ENCODE measurements at places on chromosomes 5 and 9. TPM values are rescaled to one million over a fixed set of nuclear protein-coding genes. Genes with fewer than 3 reads are reported as not detected.
A peak's percentile ranks its signal among the peaks of the same experiment; 100 is the strongest.

Gene FIBCD1
- total RNA-seq = not detected

Gene KIAA0825
- total RNA-seq = 3.1 TPM

Gene LCN2
- total RNA-seq = 0.98 TPM

DNA sequence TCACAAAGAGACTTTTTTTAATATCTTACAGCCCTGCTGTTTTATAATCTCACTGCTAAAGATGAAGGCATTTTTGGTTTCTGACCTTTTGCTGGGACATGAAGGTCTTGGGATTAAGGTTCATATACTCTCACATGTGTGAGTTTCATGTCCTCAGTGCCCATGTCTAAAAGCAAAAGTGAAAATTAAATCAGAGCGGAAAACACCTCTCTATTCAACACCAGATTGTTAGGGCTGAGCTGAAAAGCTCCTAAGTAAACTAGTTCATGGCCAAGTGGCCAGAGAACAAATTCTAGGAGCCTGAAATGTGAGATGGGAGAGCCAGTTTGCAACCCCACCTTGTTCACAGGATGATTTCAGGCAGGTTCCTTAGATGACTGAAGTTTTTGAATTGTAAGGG lies 110.9 kb downstream of the GRIA1 start:
- H3K36me3 ChIP-seq = no peaks in the 10 kb centered on the region
- H3K27ac ChIP-seq = no peak overlapping the region
- DNase-seq = no peak
- no peaks in the 10 kb centered on the region for H3K27me3 ChIP-seq
- H3K4me3 ChIP-seq = no peak overlapping the region

DNA sequence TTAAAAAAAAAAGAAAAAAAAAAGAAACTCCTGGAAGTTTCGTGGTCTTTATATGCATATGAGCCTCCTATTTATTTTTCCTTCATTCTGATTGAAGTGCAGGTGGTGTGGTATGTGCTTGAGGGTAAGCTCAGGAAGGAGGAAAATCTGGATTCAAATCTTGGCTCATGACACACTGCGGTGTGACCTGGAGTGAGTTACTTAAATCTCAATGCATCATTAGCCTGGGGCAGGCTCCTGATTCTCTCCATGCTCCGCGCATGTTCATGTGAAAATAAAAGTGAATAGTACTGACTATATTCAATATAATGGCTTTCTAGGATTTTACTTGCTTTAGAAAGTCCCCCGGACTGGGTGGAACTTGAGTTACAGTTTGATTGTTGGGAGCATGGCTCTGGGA lies 35.6 kb downstream of the PTTG1 start:
- no peak overlapping the region for H3K27ac ChIP-seq
- no peak for DNase-seq
- H3K4me3 ChIP-seq = no peak overlapping the region
- H3K36me3 ChIP-seq = no peaks in the 10 kb centered on the region
- H3K4me1 ChIP-seq = no peaks in the 10 kb centered on the region

Gene ZNF484
- total RNA-seq = 12.6 TPM

- no peak overlapping the region for H3K4me3 ChIP-seq
- H3K36me3 ChIP-seq = no peaks in the 10 kb centered on the region
- H3K4me1 ChIP-seq = no peaks in the 10 kb centered on the region
- DNase-seq = peak; percentile 21
- no peaks in the 10 kb centered on the region for H3K27me3 ChIP-seq
Observed at GRCh38 chr9:111759762-111760639, 34.7 kb downstream of the SHOC1 start.

Gene ARL10
- 21.2 TPM for total RNA-seq

GRCh38 chr5:38650946-38651345 lies 94.5 kb upstream of the LIFR start:
- no peak for DNase-seq
- no peaks in the 10 kb centered on the region for H3K27me3 ChIP-seq
- H3K36me3 ChIP-seq = no peaks in the 10 kb centered on the region
- no peak overlapping the region for H3K27ac ChIP-seq

DNA sequence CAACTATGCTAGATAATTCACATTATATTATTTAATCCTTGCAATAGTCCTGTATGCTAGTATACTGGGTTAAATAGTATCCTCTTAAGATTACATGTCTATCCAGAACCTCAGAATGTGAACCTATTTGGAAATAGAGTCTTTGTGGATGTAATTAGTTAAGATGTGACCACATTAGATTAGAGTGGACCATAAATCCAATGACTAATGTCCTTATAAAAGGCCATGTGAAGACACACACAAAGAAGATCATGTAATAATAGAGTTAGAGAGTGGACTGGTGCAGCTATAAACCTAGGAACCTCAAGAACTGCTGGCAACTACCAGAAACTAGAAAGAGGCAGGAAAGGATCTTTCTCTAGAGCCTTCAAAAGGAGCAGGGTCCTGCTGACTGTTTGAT lies 263.6 kb upstream of the PTGER4 start:
- H3K4me3 ChIP-seq = no peak overlapping the region
- no peaks in the 10 kb centered on the region for H3K4me1 ChIP-seq
- no peaks in the 10 kb centered on the region for H3K27me3 ChIP-seq
- no peak overlapping the region for H3K27ac ChIP-seq
- H3K36me3 ChIP-seq = no peaks in the 10 kb centered on the region

DNA sequence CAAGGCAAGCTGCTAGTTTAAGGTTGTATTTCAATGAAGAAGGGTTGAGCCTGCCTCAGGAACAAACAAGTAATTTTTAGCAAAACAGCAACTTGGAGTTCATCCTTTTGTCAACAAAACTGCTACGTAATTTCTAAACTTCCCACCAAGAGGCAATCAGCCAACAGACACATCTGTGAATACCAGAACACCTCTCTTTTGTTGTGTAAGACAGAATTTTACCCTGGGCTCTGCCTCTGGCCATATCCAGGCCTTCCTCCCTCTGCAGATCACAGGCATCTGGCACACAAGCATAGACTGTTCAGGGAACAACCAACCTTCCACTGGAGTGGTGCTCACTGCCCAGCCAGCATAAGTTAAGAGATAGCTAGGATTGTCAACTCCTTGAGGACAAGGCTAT lies 409.0 kb downstream of the SPOCK1 start:
- no peaks in the 10 kb centered on the region for H3K4me1 ChIP-seq
- H3K27ac ChIP-seq = peak overlapping the region; percentile 53
- H3K27me3 ChIP-seq = no peaks in the 10 kb centered on the region
- DNase-seq = no peak
- no peak overlapping the region for H3K4me3 ChIP-seq
- no peaks in the 10 kb centered on the region for H3K36me3 ChIP-seq

Gene TMEM215
- total RNA-seq = not detected

DNA sequence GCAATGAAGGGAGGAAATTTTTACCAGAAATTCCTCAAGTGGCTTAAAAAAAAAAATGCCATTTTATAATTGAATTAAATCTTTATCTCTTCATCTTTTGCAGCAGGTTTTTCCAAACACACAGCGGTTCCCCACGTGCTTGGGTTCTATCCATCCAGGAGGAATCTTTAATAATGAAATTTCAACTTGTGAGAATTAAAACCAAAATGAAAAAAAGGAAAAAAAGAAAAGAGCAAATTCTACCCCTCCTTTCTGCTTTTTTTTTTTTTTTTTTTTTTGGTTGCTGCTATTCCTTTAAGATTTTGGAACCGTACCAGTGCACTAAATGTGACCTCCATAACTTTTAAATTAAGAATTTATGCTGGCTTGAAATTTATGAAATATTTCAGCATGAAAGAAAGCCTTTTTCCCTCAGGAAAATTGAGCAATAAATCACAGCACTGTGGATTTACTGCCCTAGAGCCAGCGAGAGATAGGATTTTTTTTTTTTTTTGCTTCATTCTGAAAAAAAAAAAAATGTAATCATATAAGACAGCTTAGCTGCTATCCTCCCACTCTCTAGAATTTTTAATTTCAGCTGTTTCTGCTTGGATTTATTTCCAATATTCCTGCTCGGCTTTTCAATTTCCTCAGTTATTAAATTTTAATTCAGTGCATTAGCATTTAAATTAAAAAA lies 88.5 kb downstream of the ZNF618 start:
- H3K27me3 ChIP-seq = no peaks in the 10 kb centered on the region
- no peaks in the 10 kb centered on the region for H3K36me3 ChIP-seq
- no peak overlapping the region for H3K27ac ChIP-seq
- no peak for DNase-seq
- H3K4me3 ChIP-seq = no peak overlapping the region

Gene DBH
- 1.3 TPM for total RNA-seq

Gene WNK2
- 23.5 TPM for total RNA-seq

- no peak for DNase-seq
- no peaks in the 10 kb centered on the region for H3K27me3 ChIP-seq
- H3K4me1 ChIP-seq = no peaks in the 10 kb centered on the region
- no peaks in the 10 kb centered on the region for H3K36me3 ChIP-seq
Observed at GRCh38 chr9:124182741-124183140, 75.0 kb upstream of the NEK6 start.

- H3K4me3 ChIP-seq = no peak overlapping the region
- no peaks in the 10 kb centered on the region for H3K36me3 ChIP-seq
- DNase-seq = no peak
- H3K27ac ChIP-seq = no peak overlapping the region
- no peaks in the 10 kb centered on the region for H3K27me3 ChIP-seq
Observed at GRCh38 chr5:117191251-117191650, 616.6 kb upstream of the SEMA6A start.

Gene CDH9
- not detected for total RNA-seq

DNA sequence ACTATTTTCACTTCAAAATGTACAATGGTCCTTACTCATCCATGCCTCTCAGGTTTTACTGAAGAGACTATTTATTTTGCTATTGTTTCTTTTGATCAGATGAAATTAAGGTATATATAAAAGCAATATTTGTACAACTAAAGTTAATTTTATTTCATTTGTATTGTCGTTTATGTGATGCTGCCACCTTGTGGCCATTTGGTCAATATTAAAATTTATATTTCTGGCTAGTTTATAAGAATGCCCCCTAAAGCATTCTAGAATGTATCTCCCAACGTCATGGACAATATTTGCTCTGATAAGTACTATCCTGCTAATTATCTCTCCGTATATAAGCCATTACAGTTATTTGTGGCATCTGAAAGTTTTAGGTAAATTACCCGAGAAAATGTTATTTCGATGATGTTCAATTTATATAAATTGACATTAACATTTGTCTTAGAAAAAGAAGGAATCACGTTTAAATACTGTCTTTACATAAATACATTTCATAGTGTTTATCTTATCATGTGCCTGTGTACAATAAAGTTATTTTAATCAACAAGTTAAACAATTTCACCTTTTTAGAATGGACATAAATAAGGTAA lies 680.0 kb downstream of the TAF11L14 start:
- H3K27ac ChIP-seq = no peak overlapping the region
- H3K4me1 ChIP-seq = no peaks in the 10 kb centered on the region
- H3K27me3 ChIP-seq = no peaks in the 10 kb centered on the region
- no peak overlapping the region for H3K4me3 ChIP-seq
- H3K36me3 ChIP-seq = no peaks in the 10 kb centered on the region

Gene UNC5A
- not detected for total RNA-seq

- no peaks in the 10 kb centered on the region for H3K27me3 ChIP-seq
- no peaks in the 10 kb centered on the region for H3K36me3 ChIP-seq
- DNase-seq = no peak
Observed at GRCh38 chr9:137965177-137965795, 87.7 kb downstream of the CACNA1B start.

- no peak for DNase-seq
- H3K4me3 ChIP-seq = no peak overlapping the region
- H3K27me3 ChIP-seq = no peaks in the 10 kb centered on the region
- H3K27ac ChIP-seq = no peak overlapping the region
Observed at GRCh38 chr9:27653957-27654356, 80.7 kb upstream of the C9orf72 start.

DNA sequence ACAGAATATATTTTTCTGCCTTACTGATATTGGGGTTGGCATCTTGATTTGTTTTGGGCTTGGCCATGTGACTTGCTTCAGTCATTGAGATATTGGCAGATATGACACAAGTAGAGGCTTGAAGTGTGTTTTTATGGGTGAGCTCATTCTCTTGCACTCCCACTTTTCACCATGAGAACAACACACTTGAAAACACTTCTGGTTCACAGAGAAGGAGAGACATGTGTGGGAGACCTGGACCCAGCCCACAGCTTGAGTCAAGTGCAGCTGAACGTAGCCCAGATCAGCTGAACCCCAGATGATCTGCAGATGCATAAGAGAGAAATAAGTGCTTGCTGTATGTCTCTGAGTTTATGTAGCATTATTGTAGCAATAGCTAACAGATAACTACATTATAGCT lies 155.4 kb downstream of the SEMA6A start:
- H3K27ac ChIP-seq = no peak overlapping the region
- H3K4me3 ChIP-seq = no peak overlapping the region
- H3K27me3 ChIP-seq = no peaks in the 10 kb centered on the region
- DNase-seq = no peak
- no peaks in the 10 kb centered on the region for H3K4me1 ChIP-seq
- no peaks in the 10 kb centered on the region for H3K36me3 ChIP-seq

DNA sequence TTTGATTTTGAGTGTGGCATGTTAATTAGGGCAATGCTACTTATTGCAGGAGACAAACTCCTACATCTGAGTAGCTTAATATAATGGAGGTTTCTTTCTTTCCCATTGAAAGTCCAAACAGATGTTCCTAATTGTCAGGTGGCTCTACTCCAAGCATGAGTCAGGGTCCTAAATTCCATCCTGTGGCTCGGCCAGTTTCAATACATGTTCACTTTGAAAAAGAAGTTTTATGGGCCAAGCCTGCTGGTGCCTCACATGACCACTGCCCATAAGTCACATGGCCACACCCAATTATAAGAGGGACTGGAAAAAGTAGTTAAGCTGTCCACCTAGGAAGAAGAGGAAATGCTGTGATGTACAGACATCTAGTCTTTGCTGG lies 170.4 kb downstream of the ARRDC3 start:
- H3K27ac ChIP-seq = peak overlapping the region; percentile 76
- peaks cover 11% of the 10 kb centered on the region for H3K4me1 ChIP-seq
- DNase-seq = peak; percentile 68
- no peaks in the 10 kb centered on the region for H3K27me3 ChIP-seq

Measured in uterus (tissue), 4 donors.